ENCODE measurements at places on chromosomes 4 and X. TPM values are rescaled to one million over a fixed set of nuclear protein-coding genes. Genes with fewer than 3 reads are reported as not detected.

- DNase-seq: no peak
Measured at GRCh38 chr4:146442801-146443200, 78.9 kb downstream of the SLC10A7 start.

GRCh38 chrX:1418901-1419544, 27.1 kb upstream of the SLC25A6 start:
- DNase-seq: no peak

The NAA11 gene
- total RNA-seq: 23.0 TPM

The AWAT2 gene
- total RNA-seq: 0.31 TPM

Measured in testis (tissue), 5 donors.